ENCODE measurements at places on chromosomes 4 and X. TPM values are rescaled to one million over a fixed set of nuclear protein-coding genes. Genes with fewer than 3 reads are reported as not detected.
A peak's percentile ranks its signal among the peaks of the same experiment; 100 is the strongest.

The PDZD4 gene
- 4.1 TPM for total RNA-seq

The SMIM31 gene
- total RNA-seq, result not detected

The ADH1B gene
- total RNA-seq, result 12.6 TPM

The ANOS1 gene
- 4.2 TPM for total RNA-seq

The PDCL2 gene
- total RNA-seq, result not detected

The FDCSP gene
- total RNA-seq, result not detected

The XG gene
- total RNA-seq, result 2.6 TPM

The LINC00632 gene
- total RNA-seq, result 191 TPM

The NKX6-1 gene
- 0.22 TPM for total RNA-seq

The PWWP3B gene
- 11.5 TPM for total RNA-seq

The SRPX gene
- 57.3 TPM for total RNA-seq

The FAM47A gene
- not detected for total RNA-seq

- DNase-seq, result no peak
These were observed 165.8 kb downstream of the SHROOM4 start for GRCh38 chrX:50648156-50648555.

GRCh38 chrX:112867570-112867969, 26.9 kb upstream of the AMOT start:
- no peak for DNase-seq

- no peak for DNase-seq
These were observed 72.2 kb upstream of the MXD4 start for GRCh38 chr4:2333916-2334644.

DNA sequence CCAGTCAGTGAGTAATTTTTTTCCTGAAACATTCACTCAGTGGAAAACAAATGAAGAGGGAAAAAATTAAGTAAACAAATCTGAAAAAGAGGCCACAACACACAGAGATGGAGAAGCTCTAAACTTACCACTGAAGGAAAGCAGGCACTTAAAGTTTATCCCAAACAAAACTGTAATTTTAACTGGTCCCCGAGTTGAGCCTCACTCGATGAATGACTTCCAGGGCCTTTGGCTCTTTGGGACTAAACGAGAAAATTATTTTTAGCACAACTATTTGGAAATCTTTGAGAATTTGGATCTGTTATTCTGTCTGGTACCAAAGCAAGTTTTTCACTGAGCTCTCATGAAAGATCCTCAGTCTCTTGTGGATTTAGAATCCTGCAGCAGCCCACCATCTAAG, at the start of gene C1QTNF7:
Gene C1QTNF7 (plus strand): TSS at position 333 of the 400 bp plus-strand sequence. CDS start 7,711 bp downstream, outside the sequence.
- no peak for DNase-seq

DNA sequence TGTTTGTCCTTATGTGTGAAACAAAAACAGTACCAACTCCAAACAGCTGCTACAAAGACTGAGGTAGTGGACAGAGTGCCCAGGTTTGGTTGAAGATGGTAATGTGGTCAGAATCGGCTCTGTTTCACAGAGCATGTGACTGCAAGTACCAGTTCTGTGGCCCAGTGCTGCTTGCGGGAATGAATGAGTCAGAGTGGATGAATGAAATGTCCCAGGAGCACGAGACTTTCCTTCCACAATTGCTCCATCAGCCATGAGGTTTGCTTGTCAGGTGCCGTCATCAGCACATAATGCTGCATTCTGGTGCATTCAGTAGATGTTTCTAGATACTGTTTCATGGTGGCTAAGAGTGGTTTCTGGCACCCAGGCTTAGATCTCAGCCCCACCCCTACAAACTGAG, 84.2 kb downstream of the GPR143 start:
- no peak for DNase-seq

DNA sequence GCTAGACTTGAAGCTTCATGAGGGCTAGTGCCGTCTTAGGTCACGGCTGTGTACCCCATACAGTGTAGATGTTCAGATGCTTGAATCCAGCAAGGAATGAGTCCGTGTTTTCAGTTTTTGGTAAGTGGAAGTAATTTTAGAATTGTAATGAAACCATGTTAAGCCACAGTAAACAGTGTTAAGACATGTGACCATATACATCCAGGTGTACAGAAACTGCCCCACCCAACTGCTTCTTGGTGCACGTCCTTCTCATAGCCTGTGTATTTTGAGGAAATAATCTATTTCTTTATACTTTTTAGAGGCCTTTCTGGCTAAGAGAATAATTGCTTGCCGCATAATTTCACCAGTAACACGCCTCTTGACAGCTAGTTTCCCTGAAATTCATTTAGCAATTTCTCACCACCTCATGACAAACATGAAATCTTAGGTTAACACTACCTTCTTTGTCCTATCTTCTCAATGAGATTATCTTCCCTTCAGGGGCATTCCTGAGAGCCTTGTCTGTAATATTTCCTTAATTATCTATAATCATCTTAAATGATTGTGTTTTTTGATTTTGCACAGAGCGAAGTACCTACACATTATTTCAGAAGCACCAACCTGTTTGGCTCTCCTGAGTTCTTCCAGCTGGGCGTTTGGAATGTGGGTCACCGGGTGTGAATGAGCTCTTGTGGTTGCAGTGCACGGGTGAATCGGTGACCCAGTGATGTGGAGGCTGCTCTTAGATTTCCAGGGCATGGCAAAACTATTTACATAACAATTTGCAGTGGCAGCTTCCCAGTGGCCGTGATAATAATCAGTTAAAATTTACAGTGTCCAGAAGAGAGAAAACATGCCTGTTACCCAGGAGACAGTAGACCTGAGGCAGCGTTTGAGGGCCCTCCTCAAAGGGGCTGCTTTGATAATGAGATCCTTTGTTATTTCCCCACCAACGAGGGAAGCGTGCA, 50.2 kb upstream of the TADA2B start:
- no peak for DNase-seq

DNA sequence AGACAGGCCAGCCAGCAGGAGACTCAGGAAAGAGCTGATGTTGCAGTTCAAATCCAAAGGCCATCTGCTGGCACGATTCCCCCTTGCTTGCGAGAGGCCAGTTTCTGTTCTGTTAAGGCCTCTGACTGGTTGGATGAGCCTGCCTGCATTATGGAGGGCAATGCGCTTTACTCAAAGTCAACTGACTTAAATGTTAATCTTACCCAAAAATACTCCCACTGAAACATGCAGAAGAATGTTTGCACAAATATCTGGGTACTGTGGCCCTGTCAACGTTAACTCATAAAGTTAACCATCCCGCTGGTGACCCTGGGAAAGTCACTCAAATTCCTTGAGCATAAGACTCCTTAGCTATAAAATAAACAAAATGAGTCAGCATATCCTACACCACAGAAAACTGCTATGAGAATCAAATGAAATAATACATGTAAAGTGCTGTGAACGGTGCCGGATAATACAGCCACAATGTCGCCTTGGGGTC, 326.4 kb downstream of the EVC2 start:
- no peak for DNase-seq

DNA sequence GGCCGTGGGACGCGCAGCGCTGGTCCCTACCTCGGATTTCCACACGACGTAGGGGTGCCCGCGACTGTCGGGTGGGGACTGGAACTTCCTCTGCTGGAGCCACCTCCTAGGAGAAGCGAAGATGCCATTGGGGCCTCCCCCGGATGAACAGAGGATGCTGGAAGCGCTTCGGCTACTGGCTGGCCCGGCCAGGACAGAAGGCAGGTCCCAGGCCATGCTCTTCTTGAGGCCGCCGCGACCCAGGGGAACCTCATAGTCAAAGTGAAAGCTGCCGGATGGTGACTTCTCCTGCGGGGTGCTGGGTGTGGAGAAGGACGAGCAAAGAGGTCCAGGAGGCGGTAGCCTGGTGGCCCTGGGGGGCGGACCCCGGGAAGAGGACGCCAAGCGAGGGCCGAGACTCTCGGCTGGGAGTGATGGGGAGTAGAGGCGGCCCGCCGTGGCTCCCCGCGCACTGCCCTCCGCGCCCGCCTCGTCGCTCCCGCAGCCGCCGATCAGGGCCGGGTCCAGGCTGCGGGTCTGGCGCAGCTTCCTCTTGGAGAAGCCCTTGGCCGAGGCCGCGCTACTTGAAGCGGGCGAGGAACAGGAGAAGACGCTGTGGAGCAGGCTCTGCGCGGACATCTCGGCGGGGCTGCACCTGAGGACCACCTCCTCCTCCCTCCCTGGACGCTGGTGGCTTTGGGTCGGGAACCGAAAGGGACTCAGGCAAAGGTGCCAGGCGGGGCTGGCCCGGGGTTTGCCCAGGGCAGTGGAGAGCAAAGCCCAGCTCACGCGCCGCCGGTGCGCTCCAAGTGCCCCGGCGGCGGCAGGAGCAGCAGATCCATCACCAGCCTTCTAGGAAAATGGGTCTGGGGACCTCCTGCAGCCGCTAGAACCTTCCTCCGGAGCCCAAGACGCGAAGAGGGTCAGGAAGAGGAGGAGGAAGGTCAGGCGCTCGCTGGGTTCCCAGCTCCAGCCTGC, 1.2 kb downstream of the ARHGAP6 start:
- DNase-seq, result no peak

GRCh38 chr4:128924951-128925350, 115.5 kb downstream of the JADE1 start:
- DNase-seq, result no peak

GRCh38 chr4:94228493-94229216, 21.0 kb downstream of the SMARCAD1 start:
- DNase-seq, result no peak

DNA sequence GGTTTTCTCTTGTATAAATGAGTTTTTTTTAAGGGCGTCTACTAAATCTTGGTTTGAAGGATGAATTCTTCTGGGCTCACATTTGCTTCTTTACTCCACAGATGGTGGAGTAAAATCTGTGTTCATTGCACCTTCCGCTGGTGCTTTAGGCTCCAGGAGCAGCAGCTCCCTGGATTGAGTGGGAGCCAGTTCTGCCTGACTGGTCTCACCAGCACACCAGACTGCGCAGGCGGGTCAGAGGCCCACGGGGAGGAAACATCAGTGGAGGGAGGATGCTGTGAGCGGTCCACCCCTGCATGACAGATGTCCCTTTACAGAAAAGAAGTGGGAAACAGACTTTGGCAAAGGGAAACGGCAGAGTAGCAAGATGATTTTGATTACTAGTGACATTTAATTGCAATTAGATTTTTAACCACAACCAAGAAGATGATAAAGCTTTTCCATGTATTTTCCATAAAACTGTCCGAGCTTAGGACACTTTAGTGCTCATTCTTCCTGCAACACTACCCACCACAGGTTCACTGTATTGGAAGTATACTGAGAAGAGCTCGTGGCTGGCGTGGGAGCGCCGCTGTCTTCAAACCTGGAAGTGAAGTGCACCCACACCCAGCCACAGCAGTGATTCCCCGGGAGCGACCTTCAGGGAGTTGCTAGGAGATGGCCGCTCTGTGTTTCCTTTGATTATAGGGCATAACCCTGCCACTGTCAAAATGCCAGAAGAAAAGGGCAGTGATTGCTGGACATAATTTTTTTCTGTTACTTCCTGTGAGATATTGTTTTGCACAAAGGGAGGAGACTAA, 95.2 kb downstream of the SORBS2 start:
- DNase-seq, result no peak

DNA sequence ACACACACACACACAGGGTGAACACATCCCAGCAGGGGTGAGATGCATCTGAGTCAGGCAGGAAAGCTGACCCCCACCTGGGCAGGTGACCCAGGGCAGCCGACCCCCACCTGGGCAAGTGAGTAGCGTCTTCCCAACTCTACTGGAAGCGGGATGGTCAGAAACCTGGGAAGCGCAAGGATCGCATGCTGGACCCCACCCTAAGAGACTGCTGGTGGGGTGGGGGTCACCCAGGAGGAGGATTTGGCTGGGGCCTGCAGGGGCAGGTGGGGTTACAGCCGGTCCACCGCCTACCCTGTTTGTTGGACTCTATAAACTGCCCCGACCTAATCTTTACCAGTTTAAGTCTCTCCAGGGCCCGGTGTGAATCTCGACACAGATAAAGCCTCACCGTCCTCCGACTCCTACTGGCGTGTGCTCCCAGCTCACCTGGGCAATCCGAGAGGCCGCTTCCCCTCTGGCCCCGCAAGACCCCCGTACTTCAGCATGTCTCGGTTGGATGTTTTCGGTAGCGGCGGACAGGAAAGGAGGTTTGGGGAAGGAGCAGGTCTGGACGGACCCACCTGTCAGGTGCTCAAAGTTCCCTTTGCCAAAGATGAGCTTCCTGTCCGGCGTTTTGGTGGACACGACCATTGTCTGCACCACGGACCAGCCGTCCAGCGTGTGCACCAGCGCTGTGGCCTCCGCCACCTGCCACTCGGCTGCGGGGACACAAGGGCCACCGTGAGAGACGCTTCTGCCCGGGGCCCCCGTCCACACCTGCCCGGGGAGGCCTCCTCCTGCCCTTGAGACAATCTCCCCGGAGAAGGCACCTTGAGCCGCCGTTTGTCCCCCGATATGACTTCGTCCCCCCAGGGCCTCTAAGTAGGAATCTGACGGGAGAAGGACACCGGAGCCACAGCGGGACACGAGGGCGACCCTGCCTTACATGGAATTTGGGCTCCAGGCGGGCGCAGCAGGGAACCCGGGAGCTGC, 2.0 kb downstream of the GTPBP6 start:
- no peak for DNase-seq

GRCh38 chrX:3713225-3713936, at the start of gene PRKX:
TSS of gene PRKX (minus strand) at chrX:3713649. CDS start at chrX:3713253, 396 bp downstream.
- peak; percentile 80 for DNase-seq

GRCh38 chr4:39597695-39598381, 40.8 kb downstream of the SMIM14 start:
- DNase-seq, result no peak

GRCh38 chr4:67451464-67451863, 93.8 kb downstream of the CENPC start:
- DNase-seq, result no peak

DNA sequence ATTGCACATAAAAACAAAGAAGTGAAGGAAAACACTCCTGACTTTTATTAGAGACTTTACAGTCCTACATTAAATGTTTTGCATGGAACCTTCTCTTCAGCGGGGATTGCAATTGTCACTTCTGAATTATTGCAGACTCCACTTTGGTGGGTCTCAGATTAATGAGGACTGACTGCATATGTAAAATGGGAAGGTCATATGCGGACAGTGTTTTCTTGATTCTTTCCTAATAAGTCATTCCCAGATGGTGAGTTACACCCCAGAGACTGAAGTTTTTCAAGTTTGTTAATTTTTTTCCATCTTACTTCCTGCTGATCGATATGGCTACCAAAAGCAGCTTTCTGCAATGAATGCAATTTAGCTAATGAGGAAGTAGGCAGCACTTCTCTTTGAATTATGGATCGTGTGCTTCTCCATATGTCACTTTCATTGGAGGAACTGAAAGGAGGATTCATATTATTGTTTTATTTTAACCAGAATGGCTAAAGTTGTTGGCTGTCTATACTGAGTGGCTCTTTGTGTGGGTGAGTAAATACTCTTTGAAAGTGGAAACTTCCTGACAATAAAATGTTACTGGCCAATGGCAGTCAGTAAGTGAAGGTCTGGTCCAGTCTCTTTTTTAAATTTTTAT, 119.3 kb upstream of the CLNK start:
- DNase-seq, result no peak

DNA sequence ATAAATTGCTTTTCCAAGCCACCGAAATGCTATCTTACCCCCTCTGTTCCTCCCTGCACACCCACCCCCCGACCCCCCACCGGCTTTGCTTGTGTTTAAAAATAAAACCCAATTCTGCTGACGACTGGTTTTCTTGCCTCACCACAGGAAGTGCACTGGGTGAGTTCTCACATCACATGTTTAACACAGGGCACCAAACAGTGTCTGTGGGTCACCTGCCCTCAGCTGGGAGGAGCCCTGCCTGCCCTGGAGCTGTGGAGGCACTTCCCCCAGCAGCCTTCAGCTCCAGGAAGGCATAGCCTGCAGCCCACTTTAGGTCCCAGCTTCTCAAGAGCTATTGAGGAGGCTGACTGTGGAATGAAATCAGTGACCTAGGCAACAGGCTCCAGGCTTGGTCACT, 8.8 kb downstream of the TMEM255A start:
- no peak for DNase-seq

- no peak for DNase-seq
These were observed 64.4 kb downstream of the ASMT start for GRCh38 chrX:1679238-1679637.

Data from cardiac septum (tissue), 1 donor.